Common myeloid progenitor, CD34-positive (primary cell): ENCODE measurements at places on chromosomes 12 and 14.

- no peak overlapping the region for H3K27ac ChIP-seq
- no peaks in the 10 kb centered on the region for H3K27me3 ChIP-seq
- no peak overlapping the region for H3K4me3 ChIP-seq
- H3K4me1 ChIP-seq: no peaks in the 10 kb centered on the region
- H3K36me3 ChIP-seq: peaks cover 15% of the 10 kb centered on the region
Measured at GRCh38 chr12:67299526-67299925, 30.4 kb downstream of the CAND1 start.

DNA sequence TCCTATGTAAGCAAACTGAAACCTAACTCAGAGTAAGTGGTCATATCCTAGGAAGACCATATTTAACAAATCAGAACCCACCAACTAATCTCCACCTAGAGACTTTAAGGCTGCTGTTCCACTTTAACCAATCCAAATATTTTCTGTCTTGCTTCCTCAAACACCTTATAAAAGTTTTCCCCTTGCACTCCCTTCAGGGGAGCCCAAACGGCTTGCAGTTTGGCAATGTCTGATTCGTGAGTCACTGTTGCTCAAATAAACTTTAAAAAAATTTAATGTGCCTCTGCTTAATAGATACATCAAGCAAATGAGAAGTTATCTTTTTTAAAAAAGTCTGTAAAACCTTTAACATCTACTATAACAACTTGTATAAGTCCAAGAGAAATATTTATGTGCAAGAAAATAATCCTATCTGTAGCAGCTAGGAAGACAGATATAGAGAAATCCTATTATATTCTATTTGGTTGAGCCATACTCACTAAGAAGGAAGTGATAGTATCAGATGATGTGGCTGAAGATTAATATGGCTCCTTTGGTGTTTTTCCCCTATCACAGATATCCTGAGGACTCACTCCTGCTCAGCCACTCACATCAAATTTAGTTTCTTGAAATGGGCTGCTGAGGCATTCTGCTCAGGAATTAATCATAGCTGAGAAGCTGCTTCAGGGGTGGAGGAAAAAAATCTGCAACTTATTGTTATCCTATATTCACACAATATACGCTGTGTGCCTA is 65.1 kb upstream of the DUSP6 start:
- H3K4me3 ChIP-seq: no peak overlapping the region
- H3K27ac ChIP-seq: no peak overlapping the region
- no peak for DNase-seq
- no peaks in the 10 kb centered on the region for H3K27me3 ChIP-seq
- no peaks in the 10 kb centered on the region for H3K4me1 ChIP-seq
- peaks cover 3% of the 10 kb centered on the region for H3K36me3 ChIP-seq

DNA sequence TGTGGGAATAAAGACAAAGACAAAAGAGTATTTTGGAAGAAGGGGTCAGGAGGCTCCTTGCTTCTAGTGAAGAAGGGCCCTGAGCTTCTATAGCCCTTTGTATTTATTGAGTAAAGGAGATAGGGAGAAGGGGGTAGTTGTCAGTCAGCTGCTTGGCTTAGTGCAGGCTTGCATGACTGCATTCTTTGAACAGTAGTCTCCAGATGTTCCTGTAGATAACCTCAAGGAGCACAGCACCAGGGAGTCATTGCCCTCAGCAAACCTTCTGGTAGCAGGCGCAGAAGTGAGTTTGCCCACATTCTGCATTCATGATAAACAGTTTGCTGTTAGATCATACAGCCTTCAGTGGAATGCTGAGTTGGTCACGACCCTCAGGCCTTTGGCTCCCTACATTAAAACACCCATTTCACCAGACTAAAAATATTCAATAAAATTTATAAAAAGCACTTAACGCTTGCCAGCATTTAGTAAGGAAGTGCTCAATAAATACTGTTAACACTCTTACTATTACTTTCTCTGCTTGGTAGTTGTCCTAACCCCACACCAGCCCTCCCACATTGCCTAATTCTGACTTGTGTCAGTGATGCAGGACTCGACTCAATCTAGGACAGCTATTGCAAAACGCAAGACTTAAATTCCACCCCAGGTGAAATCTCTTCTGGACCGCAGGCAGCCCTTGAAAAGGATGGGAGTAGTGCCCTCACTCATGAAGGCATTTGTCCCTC is 3.0 kb upstream of the DHRS4 start:
- H3K4me1 ChIP-seq: peaks cover 20% of the 10 kb centered on the region
- no peaks in the 10 kb centered on the region for H3K27me3 ChIP-seq
- peaks cover under 1% of the 10 kb centered on the region for H3K36me3 ChIP-seq
- DNase-seq: no peak
- H3K4me3 ChIP-seq: no peak overlapping the region

DNA sequence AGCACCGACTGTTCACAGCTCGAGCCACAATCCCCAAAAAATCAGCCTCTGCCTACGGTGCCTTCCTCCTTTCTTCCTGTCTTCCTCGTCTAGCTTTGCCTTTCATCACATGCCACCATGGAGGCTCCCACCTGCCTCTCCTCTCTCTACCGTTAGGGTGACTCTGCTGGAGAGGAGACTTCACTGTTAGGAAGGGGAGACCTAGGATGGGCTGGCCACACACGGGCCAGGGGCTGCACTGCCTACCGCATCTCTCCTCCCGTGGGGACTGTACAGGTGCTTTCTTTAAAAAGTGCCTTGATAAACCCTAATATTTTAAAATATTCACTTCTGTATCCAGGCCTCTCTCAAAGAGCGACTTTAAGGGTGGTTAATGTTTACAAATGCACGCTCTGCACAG is 1104.7 kb downstream of the BCL11B start:
- no peak for DNase-seq
- no peaks in the 10 kb centered on the region for H3K36me3 ChIP-seq
- no peak overlapping the region for H3K4me3 ChIP-seq
- no peak overlapping the region for H3K27ac ChIP-seq

GRCh38 chr14:22735096-22735495 is 31.4 kb upstream of the OXA1L start:
- H3K36me3 ChIP-seq: no peaks in the 10 kb centered on the region
- peaks cover 5% of the 10 kb centered on the region for H3K4me1 ChIP-seq
- no peak for DNase-seq
- H3K4me3 ChIP-seq: no peak overlapping the region
- no peaks in the 10 kb centered on the region for H3K27me3 ChIP-seq
- no peak overlapping the region for H3K27ac ChIP-seq

DNA sequence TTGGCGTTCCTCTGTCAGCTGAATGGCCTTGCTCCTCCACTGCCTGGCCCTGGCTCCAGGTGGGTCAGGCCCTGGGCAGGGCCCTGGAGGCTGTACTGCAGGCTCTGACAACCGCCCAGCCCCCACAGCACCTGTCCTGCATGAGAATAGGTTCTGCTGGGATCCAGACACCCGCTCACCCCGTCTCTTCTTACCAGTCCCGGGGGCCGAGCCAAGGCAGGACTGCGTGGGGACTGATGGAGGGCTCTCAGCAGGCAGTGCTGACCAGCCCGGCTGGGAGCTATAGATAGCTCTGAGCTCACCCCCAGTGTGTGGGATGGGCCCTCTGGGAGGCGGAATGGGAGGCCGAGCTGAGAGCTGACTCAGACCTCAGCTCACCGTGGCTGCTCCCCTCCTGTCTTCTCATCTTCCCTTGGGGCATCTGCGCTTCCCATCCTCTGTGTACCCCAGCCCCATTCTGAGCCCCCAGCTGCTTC is 39.6 kb downstream of the TEAD4 start:
- H3K27me3 ChIP-seq: no peaks in the 10 kb centered on the region
- no peak overlapping the region for H3K27ac ChIP-seq
- H3K4me3 ChIP-seq: no peak overlapping the region
- no peaks in the 10 kb centered on the region for H3K36me3 ChIP-seq
- H3K4me1 ChIP-seq: no peaks in the 10 kb centered on the region
